ENCODE measurements at places on chromosomes 11 and 22.

- no peak for DNase-seq
Observed at GRCh38 chr11:8694137-8694536, 11.5 kb downstream of the RPL27A start.

GRCh38 chr11:100923555-100923954, 206.1 kb downstream of the PGR start:
- DNase-seq, result no peak

GRCh38 chr22:20423906-20424551, 13.6 kb downstream of the SCARF2 start:
- peak; percentile 77 for DNase-seq

DNA sequence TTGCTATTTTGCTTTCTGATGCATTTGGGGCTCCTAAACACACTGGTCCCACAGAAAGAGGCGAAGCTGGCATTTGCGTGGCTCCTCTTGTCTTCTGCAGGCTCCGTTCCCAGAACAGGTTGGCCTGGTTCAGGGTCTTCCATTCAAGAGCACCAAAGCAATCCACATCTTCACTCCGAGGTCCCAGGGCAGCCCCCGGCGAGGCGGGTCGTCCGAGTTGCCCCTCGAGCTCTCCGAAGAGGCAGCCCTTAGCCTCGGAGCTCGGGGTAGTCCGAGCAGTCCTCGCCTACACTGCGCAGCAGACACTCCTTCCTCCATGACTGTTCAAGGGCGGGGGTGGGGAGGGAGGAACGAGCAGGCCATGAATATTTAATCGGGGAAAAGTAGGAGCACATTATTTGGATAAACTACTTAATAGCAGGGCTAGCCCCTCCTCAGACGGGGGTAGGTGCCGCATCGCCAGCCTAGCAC, 321.3 kb downstream of the BLID start:
- DNase-seq, result no peak

DNA sequence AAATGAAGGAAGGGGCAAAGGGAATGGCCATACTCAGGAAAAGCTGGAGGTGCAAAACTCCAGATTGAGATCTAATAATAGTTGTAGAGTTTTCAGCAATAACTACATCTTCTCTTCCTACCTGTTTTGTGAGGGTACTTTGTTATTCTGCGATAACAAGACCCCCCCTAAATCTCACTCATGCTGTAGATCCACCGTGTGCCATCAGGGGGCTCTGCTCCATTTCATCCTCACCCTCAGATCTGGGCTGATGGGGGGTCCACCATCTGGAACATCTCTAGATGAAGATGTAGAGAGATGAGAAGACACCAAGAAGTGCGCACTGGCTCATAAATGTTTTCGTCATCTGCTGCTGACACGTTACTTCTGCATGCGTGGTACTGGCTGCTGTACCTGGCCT, 135.9 kb upstream of the KIRREL3 start:
- DNase-seq, result no peak

GRCh38 chr11:121652971-121653370, 200.2 kb upstream of the SORL1-AS1 start:
- peak; percentile 55 for DNase-seq

DNA sequence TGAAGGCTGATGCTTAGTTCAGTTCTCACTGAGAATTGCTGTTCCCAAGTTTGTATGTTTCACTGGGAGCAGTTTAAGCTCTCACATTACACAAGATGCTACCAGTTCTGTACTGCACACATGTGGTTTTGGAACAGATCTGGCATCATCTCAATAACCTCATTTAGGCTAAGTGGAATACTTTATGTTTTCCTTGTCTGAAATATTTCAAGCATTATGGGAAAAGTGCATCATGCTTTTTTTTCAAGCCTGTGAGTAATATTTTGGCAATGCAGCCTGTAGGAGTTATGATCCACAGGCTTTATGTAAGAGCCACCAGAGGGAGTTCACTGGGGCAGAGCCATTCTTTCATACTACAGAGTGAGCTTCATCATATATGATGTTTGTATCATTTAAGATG, 141.5 kb downstream of the OR4C45 start:
- no peak for DNase-seq

- DNase-seq, result no peak
Observed at GRCh38 chr11:101470881-101471520, 112.8 kb downstream of the TRPC6 start.

GRCh38 chr11:75505916-75506692, 19.6 kb downstream of the GDPD5 start:
- no peak for DNase-seq

GRCh38 chr11:6531267-6531752, 34.2 kb downstream of the DNHD1 start:
- no peak for DNase-seq

- no peak for DNase-seq
Observed at GRCh38 chr22:20982563-20982882, 426 bp downstream of the LZTR1 start.

GRCh38 chr22:33114565-33114964, 56.4 kb upstream of the SYN3 start:
- DNase-seq, result no peak

GRCh38 chr11:77310721-77311120, 9.2 kb upstream of the GDPD4 start:
- no peak for DNase-seq

DNA sequence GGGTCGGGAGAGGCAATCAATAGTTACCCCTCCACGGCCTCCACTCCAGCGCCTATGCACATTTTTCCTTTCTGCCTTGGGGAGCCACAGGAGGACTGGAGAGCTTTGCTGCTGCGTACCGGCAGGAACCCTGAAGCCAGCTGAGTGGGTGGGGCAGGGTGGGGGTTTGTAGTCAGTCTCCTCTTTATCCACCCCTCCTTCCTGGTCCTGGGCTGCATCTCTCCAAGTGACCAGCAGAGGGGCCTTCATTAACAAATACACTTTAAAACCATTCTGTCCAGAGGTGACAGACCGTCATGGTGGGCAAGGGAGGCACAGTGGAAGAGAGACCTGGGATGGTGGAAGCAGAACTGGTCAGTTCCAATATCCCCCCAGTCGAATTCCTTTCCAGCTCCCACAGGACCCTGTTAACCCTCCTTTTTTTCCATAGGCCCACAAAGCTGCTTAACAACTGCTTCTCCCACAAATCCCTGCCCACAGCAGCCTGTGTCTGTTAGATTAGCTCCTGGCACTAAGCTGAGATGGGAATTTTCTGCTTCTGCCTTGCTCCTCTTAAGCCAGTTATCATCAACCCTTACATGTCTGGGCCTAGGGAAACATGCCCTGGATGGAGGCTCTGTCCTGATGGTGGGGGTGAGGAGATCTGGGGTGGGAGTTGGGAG, 3.9 kb upstream of the ABCG4 start:
- DNase-seq, result peak; percentile 64

GRCh38 chr11:130829920-130830511, 86.3 kb downstream of the SNX19 start:
- DNase-seq, result peak; percentile 94

GRCh38 chr22:18909556-18909955, 3.4 kb downstream of the DGCR6 start:
- DNase-seq, result no peak

- no peak for DNase-seq
Observed at GRCh38 chr22:29596408-29596807, 7.0 kb upstream of the NF2 start.

DNA sequence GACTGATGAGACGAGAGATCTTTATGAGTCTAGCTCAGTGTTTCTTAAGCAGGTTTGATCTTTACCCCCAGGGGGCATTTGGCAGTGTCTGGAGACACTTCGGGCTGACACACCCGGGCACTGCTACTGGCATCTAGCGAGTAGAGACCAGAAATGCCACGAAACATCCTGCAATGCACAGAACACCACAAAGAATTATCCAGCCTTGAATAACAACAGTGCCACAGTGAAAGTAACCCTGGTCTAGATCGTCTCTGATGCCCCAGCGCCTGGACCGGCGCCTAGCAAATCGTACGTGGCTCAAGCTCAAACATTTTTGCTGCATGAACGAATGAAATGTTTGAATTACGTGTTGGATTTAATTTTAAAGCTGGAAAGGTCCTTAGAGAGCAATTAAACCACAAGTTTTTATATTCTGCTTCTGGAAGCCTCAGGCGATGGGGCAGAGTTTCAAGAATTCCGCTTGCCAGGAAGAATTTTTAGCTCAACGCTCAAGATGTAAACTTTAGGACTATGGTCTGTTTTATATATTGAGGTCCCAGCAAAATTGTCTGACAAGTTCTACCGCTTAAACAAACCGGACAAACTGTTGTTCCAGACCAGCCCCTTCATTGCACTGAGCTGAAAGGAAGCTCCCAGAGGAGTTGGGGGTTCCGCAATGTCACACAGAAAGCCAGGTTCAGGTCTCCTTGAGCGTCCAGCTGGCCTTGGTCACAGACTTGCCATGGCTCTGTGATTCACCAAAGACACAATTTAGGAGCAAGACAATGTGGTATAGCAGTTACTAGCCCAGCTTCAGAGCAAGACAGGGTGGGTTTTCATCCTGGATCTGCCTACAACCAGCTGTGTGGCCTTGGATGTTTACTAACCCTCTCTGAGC, 44.2 kb upstream of the SMTN start:
- DNase-seq, result peak; percentile 79

DNA sequence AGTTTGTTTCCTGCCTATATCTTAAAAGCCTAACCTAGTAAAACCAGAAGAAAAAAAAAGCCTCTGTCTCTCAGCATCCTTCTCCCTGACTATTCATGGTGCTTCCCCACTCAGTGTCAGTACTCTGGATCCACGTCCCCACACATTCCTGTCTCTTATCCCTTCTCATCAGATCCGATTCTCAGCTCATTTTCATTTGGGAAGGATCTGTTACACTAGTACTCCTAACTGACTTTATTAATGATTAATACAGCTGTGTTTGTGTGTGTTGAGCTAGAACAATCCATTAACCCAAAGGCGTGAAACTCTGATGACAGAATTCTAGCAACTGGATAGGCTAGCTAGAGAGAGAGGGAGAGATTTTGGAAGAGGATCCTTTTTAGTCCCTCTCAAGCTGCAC, 1.5 kb downstream of the PRRG4 start:
- DNase-seq, result no peak

DNA sequence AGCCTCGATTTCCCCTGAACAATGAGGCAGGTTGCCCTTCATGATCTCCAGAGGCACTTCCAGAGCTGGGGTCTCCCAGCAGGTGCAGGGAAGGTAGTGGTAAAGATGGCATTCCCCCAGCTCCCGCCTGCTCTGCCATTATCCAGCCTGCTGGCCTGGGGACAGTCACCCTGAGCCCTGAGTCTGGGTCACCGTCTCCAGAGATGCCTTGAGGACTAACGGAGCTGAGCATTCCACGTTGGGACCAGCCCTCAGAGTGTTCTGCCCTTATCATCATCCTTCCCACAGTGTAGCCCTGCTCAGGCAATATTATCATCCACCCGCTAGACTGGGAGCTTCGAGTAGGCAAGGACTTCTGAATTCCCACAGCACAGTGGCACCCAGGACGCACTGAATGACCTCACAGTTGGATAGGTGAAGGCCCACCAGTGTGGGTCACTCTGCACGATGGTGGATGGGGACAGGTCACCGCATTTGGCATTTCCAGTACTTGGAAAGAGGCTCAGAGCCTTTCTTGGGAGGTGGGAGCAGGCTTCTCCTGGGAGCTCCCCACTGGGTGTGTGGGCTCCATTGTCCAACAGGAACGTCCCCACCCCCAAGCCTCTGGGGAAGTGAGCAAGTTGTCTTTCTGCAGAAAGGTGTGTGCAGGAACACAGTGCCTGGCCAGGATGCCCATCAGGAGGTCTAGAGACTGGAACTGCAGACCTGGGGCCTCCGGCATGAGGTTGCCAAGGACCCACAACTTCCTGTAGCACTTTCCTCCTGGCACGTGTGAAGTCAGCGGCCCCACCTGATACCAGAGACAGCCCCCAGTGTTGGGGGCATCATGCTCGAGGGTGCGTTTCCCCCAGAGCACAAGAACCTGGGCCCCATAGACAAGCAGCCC, 51.4 kb upstream of the WNT7B start:
- DNase-seq, result peak; percentile 34

- DNase-seq, result peak; percentile 85
Observed at GRCh38 chr22:40040927-40041326, 46.2 kb downstream of the FAM83F start.

GRCh38 chr22:32600147-32600546, 125.5 kb downstream of the FBXO7 start:
- no peak for DNase-seq

DNA sequence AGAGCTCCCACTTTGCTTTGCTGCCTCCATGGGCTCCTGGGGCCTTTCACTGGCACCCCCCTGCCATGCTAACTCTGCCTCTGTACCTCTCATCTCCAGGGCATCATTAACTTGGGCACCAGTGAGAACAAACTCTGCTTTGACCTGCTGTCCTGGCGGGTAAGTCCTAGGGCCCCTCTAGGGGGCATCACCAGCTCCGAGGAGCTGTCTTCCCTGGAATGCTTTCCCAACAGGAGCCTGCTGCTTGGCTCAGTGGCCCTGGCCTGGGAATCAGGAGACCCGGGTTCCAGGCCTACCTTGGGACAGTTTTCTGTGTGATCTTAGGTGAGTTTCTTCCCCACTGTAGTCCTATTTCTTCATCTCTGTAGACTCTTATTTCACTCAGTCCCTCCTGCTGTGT, 5.1 kb downstream of the ACCS start:
- no peak for DNase-seq

DNA sequence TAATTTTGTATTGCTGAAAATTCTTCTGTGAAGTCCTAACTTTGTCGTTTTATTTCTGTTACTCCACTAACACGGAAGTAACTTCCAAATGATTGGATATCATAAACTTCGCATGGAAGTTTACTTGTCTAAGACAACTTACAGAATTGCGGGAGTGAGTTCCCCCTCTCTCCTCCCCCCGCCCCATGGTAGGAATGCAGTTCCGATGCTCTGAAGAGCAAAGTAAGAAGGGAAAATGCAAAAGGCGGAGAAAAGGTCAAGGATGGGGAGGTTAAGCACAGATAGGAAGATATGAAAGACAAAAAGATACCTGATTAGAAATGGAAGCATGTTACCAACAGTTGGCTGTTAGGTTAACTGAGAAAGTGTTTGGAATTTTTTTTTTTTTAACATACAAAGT, 1.3 kb downstream of the EIF3M start:
- DNase-seq, result no peak

DNA sequence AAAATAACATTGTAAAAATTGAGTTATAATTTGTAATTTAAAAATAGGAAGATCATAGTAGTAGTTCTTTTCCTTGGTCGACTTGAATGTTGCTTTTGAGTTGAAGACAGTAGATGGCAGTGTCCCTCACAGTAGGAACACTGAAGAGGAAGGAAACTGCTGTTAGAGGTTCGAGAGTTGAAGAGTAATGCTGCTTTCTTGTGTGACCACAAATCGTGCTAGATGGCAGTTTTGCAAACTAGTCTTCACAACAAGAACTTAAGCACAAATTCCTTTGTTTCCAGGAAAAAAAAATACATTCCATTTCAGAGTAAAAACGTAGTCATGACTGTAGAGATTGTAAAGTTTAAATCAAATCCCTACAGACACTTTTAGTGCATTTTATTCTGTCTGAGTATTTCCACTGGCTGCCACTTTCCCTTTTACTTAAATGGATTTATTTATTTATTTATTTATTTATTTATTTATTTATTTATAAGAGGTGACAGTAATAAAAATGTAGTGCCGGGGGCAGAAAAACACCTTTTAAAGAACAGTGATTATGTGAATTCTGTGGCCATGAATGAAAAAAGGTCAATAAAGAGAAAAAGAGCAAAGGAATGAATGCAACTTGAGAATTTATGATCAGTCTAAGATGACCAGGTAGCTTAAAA, 54.6 kb downstream of the SPECC1L start:
- DNase-seq, result no peak

- no peak for DNase-seq
Observed at GRCh38 chr11:12745787-12746186, 71.6 kb downstream of the TEAD1 start.

- DNase-seq, result no peak
Observed at GRCh38 chr11:107777110-107777509, 65.3 kb upstream of the SLN start.

- DNase-seq, result no peak
Observed at GRCh38 chr11:102079625-102080024, 30.6 kb upstream of the YAP1 start.

Data from right forelimb (tissue), 1 donor.